ENCODE measurements at places on chromosomes 2 and 18.

DNA sequence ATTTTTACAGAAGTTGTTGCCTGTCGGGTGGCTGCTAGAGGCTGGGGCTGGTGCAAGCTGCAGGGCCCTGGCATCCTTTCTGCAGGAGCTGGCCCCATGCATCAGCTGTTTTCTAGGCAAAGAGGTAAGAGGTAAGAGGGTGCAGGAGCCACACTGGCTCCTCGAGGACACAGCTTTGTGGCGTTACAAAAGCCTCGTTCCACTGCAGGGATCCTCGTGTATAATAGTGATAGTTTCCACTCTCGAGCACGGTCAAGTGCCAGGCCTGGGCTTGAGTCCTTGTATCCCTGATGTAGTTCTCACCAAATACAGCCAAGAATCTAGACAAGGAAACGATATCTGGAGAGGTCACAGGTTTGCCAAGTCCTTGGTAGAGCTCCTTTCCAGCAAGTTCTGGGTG, 33.2 kb upstream of the FHOD3 start:
- DNase-seq, result no peak

DNA sequence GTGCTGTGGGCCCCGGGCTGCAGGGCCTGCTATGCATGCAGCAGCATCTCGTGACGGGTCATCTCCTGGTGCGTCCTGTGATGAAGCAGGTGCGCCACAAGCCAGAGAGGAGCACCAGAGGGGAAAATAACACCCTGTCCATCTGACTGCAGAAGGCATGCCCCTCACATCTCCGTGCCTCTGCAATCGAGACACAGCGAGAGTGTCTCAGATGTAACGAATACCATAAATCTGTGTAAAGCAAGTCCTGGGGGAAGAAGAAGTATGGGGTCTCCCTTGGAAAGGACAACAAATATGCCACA, 137.5 kb downstream of the PTGR3 start:
- DNase-seq, result no peak

- DNase-seq, result no peak
Observed at GRCh38 chr18:5420906-5421305, 122.9 kb downstream of the EPB41L3 start.

DNA sequence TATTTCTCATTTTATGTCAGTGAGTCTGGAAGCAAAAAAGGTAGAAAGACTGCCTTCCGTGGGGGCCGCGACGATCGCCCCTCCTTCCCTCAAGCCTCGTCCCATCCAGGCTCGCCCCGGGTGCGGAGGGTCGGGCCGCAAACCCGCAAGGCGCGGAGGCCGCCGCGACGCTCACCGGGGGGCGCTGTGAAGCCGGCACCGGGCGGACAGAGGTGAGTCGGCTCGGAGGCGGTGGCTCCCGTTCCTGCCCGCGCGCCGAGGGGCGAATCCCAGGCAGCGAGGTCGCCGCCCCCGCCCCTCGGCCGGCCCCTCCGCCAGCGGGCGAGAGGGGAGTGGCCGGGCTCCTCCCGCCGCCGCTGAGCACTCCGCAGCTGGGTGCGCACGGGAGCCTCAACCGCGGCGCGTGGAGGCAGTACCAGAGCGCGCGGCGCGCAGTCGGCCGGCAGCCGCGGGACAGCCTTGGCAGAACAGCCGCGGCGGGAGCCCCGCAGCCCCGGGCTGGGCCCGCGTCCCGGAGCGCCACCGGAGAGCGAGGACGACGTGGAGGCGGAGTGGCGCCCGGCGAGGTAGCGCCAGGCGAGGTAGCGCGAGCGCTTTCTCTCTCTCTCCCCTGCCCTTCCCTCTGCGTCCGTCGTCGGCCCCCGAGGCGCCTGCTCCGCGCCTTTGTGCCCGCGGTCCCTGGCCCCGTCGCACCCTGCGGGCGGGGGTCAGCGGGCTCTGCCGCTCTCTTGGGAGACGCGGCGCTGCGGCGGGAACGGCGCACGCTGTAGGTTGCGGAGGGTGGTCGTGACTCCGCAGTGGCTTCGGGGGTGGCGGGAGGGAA, at the start of gene MYO1B:
Gene MYO1B, plus strand, starts transcription at position 359 of the 823 bp plus-strand sequence. CDS start 31,492 bp downstream, outside the sequence.
- peak; percentile 43 for DNase-seq

- no peak for DNase-seq
Observed at GRCh38 chr2:233346930-233347329, 7.4 kb upstream of the DGKD start.
